ENCODE measurements at places on chromosomes 5 and 9. TPM values are rescaled to one million over a fixed set of nuclear protein-coding genes. Genes with fewer than 3 reads are reported as not detected.

PRKAA1 gene
- 23.6 TPM for polyA plus RNA-seq

TRMT10B gene
- 8.6 TPM for polyA plus RNA-seq

C9orf153 gene
- polyA plus RNA-seq, result 1.2 TPM

PCDHGA7 gene
- 0.05 TPM for polyA plus RNA-seq

PLAC8L1 gene
- 0.28 TPM for polyA plus RNA-seq

SPATA31C1 gene
- not detected for polyA plus RNA-seq

SPINK6 gene
- not detected for polyA plus RNA-seq

HABP4 gene
- 1.6 TPM for polyA plus RNA-seq

GLRA1 gene
- polyA plus RNA-seq, result not detected

Measured in GM12878 (cell line).